Progenitor cell of endocrine pancreas (in vitro differentiated cells): ENCODE measurements at places on chromosomes 4 and X. TPM values are rescaled to one million over a fixed set of nuclear protein-coding genes. Genes with fewer than 3 reads are reported as not detected.

XKRX gene
- total RNA-seq = 0.44 and 0.86 TPM in 2 replicates

GRCh38 chrX:4239650-4240540 is 526.4 kb upstream of the PRKX start:
- no peak overlapping the region for H3K4me3 ChIP-seq
- no peaks in the 10 kb centered on the region for H3K27me3 ChIP-seq
- no peaks in the 10 kb centered on the region for H3K36me3 ChIP-seq
- no peak overlapping the region for H3K27ac ChIP-seq
- H3K4me1 ChIP-seq = no peaks in the 10 kb centered on the region
- no peak for DNase-seq

DNA sequence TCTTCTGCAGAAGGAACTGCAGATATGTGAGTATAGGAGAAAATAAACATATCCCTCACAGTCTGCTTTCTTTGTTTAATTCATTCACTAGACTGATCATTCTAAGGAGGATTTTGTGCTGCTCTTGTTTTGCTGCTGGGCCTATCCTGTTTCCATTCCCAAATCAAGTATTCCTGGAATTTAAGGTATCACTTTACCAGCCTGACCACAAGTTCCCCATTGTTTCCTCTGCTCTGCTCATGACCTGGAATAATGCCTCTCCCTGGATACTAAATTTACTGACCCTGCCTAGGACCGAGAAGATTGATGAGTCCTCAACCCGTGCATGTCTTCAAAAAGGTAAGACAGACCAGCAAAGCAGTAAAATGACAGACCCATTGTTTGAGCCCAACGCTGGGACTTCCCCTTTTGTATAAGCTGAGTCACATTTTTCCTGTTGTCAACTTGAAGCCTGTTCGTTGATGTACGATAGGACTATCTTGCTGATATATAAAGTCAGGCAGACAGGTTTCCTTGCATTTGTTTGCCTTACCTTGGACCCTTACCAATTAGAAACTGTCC is 85.5 kb upstream of the TET2 start:
- H3K36me3 ChIP-seq = no peaks in the 10 kb centered on the region
- no peak overlapping the region for H3K4me3 ChIP-seq
- H3K27ac ChIP-seq = peak overlapping the region; percentile 90
- DNase-seq = no peak
- H3K27me3 ChIP-seq = no peaks in the 10 kb centered on the region

GRCh38 chr4:39255266-39255665 is 72.9 kb downstream of the WDR19 start:
- H3K4me3 ChIP-seq = no peak overlapping the region
- H3K4me1 ChIP-seq = no peaks in the 10 kb centered on the region
- H3K36me3 ChIP-seq = peaks cover 26% of the 10 kb centered on the region

GRCh38 chr4:183289688-183290087 is 30.4 kb downstream of the CLDN22 start:
- peaks cover 36% of the 10 kb centered on the region for H3K36me3 ChIP-seq
- no peak overlapping the region for H3K27ac ChIP-seq
- no peak for DNase-seq
- H3K4me3 ChIP-seq = no peak overlapping the region
- H3K27me3 ChIP-seq = no peaks in the 10 kb centered on the region

GRCh38 chr4:23981328-23981727 is 91.5 kb upstream of the PPARGC1A start:
- peak overlapping the region; percentile 7 for H3K27ac ChIP-seq
- H3K4me1 ChIP-seq = peaks cover 5% of the 10 kb centered on the region
- H3K4me3 ChIP-seq = no peak overlapping the region
- no peak for DNase-seq
- H3K27me3 ChIP-seq = peaks cover 12% of the 10 kb centered on the region

- H3K4me3 ChIP-seq = no peak overlapping the region
- no peaks in the 10 kb centered on the region for H3K27me3 ChIP-seq
- no peak overlapping the region for H3K27ac ChIP-seq
- H3K36me3 ChIP-seq = no peaks in the 10 kb centered on the region
Measured at GRCh38 chr4:115454228-115454627, 340.8 kb upstream of the NDST4 start.

PABPC4L gene
- 4.3 and 4.5 TPM in 2 replicates for total RNA-seq
